Activated CD4-positive, alpha-beta T cell treated with anti-CD3 and anti-CD28 coated beads, Interleukin-2, amount 50 U/mL, for 16 hours (primary cell): ENCODE measurements at places on chromosomes 11 and 22.

- DNase-seq = no peak
Observed at GRCh38 chr22:23094260-23094659, 23.9 kb downstream of the GNAZ start.

- DNase-seq = peak; percentile 58
Observed at GRCh38 chr22:46661221-46661851, 41.1 kb downstream of the GRAMD4 start.

DNA sequence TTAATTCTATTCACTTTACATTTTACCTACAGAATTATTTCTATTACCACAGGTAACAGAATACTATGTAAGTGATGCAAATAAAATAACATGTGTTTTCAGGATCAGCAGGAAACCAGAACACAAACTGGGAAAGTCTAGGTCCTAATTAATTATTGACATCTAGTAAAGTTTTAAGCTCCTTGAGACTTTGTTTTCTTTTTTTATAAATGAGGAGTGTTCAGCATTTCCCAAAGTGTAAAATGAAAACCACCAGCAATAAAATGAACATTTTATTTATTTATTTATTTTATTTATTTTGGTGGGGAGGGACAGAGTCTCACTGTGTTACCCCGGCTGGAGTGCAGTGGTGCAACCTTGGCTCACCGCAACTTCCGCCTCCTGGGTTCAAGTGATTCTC, 123.6 kb downstream of the ARHGAP42 start:
- no peak for DNase-seq

- DNase-seq = no peak
Observed at GRCh38 chr11:92685049-92685448, 284.4 kb upstream of the MTNR1B start.

DNA sequence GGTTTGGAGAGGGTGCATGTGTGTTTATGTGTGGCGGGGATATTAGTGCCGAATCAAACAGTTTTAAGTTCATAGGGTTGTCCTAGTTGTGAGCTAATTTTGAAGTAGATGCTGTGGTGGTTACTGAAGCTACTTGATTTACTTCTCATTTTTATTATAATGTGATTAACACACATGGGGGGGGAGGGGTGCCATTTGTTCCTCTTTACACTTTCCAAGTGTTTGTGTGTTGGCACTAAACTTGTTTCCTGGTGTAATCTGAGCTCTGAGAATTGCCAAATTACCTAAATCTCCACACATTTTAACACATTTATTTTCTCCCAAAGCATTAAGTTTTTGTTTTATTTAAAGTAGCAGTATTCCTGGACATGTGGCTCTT, 60.1 kb downstream of the ZNRF3 start:
- no peak for DNase-seq

DNA sequence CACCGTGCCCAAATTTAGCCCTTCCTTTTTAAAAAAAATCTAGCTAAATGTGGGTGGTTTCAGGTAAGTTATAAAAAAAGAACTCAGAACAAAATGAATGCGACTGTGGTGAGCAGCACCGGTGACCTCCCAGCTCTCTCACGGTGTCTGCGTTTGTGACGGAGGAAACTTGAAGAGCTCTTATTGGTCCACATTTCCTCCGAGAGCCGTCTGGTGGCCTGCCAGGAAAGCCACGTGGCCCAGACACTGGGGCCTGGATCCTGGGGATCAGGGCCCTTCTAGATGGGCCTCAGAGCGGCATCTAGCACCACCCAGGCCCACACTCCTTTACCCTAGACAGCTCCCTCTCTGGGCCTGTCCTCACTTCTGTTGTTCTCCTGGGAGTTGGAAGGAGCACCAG, 39.5 kb downstream of the B3GAT1 start:
- no peak for DNase-seq

- DNase-seq = no peak
Observed at GRCh38 chr22:40628354-40629042, 8.0 kb downstream of the MRTFA start.

DNA sequence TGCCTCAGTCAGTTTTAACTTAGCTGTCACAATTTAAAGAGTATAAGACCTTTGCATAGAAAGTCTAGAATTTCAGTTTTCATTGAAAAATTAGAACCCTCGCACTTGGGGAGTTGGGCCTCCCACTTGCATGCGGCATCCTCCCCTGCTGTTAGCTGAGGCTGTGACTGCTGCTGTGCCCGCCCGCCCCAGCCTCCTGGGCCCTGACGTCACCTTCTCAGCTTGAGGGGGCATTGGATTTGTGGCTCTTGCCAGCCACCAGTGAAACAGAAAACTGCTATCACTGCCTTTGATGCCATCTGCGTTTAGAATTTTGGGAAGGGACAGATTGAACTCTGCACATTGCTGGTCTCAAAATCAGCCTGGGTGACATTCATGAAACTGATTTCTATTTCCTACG, 108.7 kb downstream of the CTTN start:
- DNase-seq = no peak

DNA sequence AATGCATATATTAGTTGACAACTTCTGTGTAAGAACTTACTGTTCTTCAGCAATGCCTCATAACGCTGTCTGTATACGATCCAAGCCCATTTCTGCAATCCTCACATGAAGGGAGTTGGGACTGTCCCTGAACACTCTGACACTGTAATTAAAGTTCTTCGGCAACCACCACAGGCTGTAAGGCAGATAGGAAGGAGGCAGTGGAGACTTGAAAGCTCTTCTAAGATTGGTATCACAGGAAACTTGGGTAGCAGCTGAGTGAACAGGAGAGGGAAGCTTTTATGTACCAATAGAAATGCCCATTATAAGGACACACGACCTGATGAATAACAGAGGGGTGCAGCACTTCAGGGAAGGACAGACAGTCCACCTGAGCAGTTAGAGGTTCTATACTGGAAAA, 12.0 kb upstream of the GAB2 start:
- DNase-seq = no peak

- peak; percentile 95 for DNase-seq
Observed at GRCh38 chr11:81869351-81870065, 864.2 kb downstream of the FAM181B start.

- peak; percentile 97 for DNase-seq
Observed at GRCh38 chr22:19122143-19122751, at the start of gene DGCR2. Gene DGCR2 (minus strand): TSS chr22:19122412. CDS start chr22:19122206, 206 bp downstream.

GRCh38 chr11:77197626-77198320, 69.7 kb downstream of the MYO7A start:
- DNase-seq = no peak

DNA sequence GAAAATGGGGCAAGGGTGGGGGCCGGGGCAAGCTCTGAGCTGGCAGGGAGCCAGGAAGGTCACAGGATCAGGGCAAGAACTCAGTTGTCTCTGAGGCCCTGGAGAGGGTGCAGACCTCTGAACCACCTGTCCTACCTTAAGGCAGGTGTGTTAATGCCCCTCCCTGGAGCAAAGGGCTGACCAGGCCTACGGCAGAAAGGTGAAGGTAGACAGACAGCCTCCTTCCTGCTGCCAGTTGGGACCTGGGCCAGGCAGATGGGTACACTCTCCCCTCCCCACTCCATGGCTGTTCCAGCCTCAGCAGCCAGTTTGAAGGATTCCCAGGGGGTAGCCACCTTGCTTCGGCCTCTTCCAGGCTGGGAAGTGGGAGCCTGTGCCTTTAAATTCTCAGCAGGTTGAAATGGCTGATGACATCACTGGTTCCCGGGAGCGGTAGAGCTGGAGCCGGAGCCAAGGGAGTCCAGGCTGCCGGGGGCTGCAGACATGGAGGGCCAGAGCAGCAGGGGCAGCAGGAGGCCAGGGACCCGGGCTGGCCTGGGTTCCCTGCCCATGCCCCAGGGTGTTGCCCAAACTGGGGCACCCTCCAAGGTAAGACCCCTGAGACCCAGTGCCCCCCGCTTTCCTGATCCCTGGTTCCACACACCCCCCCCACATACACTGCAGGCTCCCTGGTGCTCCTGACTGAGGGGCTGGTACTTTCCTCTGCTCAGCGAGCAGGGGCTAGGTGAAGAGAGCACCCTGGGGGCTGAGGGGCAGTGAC, at the start of gene INPP5J:
Gene INPP5J, plus strand, starts transcription at position 435 of the 760 bp plus-strand sequence. Its CDS starts 49 bp downstream, at position 484.
- DNase-seq = no peak

DNA sequence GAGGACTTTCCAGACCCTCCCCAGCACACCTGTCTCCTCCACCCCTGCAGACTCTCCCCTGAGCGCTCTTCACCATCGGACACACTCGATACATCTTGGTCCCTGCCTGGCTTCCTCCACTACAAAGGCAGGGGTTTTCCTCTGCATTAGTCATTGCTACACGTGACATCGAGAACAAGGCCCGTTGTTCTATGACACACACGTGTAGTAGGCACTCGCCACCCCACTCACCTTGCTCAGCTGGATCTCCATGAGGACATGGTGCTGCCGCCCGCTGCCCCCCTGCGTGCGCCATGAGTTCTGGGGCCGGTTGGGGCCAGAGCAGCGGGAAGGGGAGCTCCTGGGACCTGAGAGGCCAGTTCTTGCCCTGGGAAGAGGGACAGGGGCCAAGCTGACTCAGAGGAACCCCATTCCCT, 16.7 kb downstream of the ATG2A start:
- peak; percentile 86 for DNase-seq

GRCh38 chr11:106246495-106246894, 169.0 kb downstream of the AASDHPPT start:
- no peak for DNase-seq

DNA sequence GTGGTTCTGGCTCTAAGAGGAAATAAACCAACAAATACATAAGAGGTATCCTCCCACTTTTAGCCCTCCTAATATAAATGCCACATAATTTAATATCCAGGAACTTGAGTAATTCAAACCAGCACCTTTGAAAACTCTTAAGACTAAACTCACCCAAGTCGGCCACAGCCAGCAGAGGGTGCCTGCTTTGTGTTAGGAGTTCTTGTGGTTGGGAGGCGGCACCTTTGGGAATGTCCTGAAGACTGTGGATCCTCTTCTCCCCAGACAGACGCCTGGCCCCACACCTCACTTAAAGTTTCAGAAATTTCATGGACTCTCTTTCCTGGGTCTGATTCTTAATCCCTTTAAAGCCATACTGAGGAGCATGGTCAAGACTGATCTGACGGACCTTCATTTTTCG, 169.0 kb downstream of the TBC1D22A start:
- DNase-seq = no peak

GRCh38 chr11:18615628-18616392, 16.2 kb downstream of the MISFA start:
- peak; percentile 83 for DNase-seq
